Left ventricle myocardium superior (tissue), 1 donor: ENCODE measurements at places on chromosomes 7 and 10.

- DNase-seq: no peak
Measured at GRCh38 chr7:142803901-142804300, 33.1 kb downstream of the PRSS2 start.

- DNase-seq: no peak
Measured at GRCh38 chr7:148572067-148572522, 18.5 kb upstream of the C7orf33 start.

DNA sequence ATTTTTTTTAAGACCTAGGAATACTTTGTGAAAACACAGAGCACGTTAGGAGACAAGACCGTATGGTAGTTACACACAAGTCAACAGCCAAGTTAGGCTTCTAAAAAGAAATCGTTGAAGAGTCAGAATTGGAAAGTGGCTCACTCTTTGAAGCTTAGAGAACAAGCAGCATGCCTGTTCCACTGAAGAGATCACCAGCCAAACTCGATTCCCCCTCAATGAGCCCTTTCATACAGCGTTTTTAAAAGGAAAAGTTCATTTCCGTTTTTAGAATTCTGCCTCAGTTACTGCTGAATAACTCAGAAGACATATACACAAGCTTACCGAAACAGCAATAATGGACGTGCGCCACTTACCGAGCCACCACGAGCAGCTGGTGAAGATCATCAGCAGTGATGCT, 41.0 kb downstream of the MCMBP start:
- no peak for DNase-seq

- DNase-seq: no peak
Measured at GRCh38 chr10:131806146-131806545, 94.7 kb upstream of the PPP2R2D start.

DNA sequence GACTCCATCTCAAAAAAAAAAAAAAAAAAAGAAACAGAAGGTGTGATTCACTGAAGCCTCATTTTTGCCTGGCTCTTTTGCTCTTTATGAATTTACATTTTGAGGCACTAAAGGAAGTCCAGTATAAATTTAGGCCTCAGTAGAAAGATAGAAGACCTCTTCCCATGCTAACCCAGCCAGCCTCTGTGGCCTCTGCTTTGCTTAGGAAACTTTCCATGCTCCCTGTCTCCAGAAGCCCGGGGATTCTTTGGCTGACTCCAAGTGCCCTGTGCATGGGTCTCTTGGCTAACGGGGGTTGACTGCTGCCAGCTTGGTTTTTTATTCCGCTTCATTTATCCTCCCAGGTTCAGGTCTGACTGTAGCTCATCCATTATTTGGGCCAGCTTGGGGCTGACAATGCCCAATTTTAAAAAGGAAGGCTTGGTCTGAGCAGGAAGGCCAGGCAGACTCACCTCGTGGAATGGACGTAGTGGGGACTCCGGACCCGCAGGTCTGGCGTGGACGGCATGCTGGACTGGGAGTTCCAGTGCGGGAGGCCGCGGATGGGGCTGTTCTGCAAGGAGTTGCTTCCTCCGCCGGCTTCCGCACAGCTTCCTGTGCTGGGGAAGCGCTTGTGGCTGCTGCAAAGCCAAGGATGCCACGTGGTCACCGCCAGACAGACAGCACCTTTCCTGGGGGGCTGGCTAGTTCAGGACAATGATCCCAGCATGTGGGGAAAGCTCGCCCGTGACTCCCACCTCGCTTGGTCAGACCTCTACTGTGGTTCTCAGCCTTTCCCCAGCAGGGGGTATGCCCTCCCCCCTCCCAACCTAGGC, 72.3 kb downstream of the PRPF18 start:
- DNase-seq: peak; percentile 77

GRCh38 chr7:47342296-47343060, 239.4 kb downstream of the TNS3 start:
- no peak for DNase-seq

DNA sequence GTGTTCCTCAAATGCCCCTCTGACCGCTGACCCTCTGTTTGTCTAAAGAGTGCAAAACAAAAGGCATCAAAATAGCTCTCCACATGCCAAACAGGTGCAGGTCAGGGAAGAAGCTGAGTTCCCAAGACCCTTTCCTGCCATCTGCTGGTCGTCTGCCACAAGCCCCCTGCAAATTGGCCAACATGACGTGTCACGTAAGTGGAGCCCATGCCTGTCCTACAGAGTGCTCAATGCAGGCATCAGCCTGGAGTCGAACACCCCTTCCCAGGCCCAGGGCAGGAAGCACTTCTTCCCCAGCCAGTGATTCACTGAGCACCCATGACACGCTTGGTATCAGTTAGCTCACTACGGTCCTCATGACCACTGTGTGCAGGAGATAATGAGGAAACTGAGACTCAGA, 14.1 kb downstream of the TMEM72 start:
- DNase-seq: no peak
